ENCODE measurements at places on chromosomes 7 and 10.

- no peak for DNase-seq
Observed at GRCh38 chr7:28937619-28938018, 20.5 kb downstream of the TRIL start.

GRCh38 chr10:77248104-77248790 lies 389.4 kb downstream of the KCNMA1 start:
- no peak for DNase-seq

DNA sequence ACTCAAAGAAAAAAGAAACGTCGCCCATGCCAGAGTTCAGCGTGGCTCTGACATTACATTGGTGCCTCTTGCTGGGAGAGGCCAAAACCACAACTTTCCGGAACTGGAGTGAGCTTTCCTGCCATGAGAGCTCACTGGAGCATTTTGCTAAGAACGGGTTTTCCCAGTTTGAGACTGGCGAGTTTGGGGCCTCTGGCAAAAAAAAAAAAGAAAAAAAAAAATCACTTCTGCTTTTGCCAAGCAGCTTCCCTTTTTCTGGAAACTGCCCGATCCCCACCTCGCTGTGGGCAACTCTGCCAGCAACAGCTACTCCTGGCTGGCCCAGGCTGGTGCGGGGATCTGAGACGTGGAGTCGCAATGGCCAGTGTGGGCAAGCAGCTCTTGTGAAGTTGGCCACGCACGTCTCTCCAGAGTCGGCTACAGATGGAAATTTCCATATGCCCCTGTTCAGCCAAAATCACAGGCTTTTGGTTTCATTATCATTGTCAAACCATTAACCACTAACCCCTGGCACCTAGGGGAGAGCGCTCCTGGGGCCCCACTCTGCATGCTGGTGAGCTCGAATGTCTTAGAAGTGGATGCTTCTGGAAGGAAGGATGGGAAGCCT lies 25.7 kb downstream of the PRKAG2 start:
- DNase-seq, result no peak

DNA sequence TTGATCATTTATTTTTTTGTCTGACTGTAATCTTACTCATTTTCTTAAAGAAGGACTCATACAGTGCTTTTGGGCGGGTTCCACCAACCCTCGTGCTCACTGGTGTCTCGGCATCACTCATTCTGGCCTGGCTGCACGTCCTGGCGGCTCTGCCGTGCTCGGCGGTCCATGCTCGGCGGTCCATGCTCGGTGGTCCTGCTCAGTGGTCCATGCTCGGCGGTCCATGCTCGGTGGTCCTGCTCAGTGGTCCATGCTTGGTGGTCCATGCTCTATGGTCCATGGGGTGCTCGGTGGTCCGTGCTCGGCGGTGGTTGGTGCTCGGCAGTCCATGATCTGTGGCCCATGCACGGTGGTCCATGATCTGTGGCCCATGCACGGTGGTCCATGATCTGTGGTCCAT lies 72.5 kb downstream of the WDR37 start:
- no peak for DNase-seq

GRCh38 chr10:111785921-111786320 lies 397.6 kb downstream of the GPAM start:
- no peak for DNase-seq

DNA sequence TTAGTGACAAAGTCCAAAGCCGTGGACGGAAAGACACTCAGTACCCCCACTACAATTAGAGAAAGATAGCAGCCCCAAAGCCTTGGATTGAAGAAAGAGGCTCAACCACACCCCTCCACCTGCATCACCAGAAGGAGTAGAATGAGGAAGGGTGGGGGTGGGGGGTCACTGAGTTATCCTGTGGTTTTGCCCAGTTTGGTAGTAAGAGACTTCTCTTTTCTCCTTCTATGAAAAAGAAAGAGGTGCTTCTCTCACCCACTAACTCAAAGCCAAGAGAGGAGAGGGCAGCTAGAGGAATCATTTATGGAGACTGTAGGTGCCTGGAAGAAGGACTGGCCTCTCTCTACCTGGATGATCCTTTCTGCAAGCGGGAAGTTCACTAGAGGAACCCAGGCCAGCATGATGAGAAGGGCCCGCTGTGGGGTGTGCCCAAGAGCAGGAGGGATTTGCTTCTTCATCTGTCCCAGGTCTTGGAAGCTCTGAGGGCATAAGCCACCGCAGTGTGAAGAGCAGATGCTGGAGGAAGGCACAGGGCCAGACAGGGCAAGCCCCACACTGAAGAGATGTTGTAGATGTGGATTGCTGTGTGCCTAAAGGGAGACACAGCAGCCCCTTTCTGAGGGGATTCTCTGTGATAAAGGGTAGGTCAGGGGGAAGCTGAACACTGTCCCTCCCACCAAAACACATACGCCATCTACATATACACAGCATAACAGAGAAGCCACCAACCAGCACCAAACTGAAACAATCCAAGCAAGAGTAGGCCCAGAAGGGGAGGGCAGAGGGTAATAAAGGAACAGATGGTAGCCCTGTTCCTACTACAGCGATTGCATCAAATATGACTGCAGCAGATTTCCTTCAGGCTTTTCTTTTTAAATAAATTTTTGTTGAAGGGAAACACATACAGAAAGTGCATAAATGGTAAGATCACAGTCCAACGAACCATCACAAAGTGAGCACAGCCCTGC lies 25.8 kb upstream of the LANCL2 start:
- DNase-seq, result no peak

GRCh38 chr7:91021956-91022355 lies 242.3 kb upstream of the FZD1 start:
- DNase-seq, result no peak

GRCh38 chr10:112899391-112900065 lies 50.5 kb upstream of the TCF7L2 start:
- no peak for DNase-seq

All from activated CD8-positive, alpha-beta memory T cell treated with anti-CD3 and anti-CD28 coated beads, Interleukin-2, amount 50 U/mL, for 4 hours (primary cell).